Stimulated activated CD4-positive, alpha-beta T cell treated with anti-CD3 and anti-CD28 coated beads, Interleukin-2, amount 100 ng/mL, for 24 hours (primary cell): ENCODE measurements at places on chromosomes 7 and 10.

- no peak for DNase-seq
These were observed 18.7 kb downstream of the MPP7 start for GRCh38 chr10:28284126-28284525.

DNA sequence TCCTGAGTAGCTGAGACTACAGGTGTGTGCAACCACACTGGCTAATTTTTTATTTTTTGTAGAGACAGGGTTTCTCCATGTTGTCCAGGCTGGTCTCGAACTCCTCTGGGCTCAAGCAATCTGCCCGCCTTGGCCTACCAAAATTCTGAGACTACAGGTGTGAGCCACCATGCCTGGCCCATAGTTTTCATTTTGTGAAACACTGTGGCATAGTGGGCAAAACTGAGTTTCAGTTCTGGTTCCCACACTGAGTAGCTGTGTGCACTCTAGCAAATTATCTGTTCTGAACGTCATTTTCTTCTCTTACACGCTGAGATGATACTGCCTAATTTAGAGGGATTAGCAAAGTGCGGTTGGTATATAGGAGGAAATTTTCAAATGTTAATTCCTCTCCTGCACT lies 13.5 kb downstream of the ATP5MK start:
- DNase-seq = no peak

DNA sequence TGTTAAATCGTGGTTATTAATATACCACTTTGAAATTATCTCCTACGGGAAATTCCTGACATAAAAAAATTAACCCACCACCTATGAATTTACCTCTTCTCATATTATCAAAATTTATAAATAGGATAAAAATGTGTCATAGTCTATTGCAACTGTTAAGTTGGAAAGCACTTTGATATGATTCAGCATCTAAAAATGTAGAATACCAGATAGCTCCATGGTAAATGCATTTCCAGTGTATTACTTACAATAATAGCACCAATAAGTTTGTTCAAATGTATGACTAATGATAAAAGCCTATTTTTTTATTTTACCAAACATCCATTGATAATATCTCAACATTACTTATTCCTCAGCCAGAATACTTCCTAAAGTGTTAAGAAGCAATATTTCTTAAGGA lies 13.6 kb upstream of the KCND2 start:
- no peak for DNase-seq

DNA sequence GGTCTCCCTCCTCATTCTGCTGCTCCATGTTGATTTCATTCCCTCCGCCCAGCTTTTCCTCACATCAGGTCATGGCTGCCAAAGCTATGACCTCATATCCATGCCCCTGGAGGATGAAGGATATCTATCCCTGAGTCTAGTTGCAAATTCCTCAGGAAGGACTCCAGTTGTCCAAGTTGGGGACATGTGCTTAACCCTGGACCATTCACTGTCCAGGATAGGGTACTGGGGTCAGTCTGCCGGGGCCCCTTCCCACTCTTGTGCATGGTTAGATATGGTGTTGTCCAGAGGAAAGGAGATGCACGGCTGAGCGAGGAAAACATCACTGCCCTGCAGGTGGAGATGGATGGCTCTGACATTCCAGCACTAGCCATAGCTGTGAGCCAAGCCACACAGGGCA lies 51.9 kb upstream of the COMTD1 start:
- no peak for DNase-seq

DNA sequence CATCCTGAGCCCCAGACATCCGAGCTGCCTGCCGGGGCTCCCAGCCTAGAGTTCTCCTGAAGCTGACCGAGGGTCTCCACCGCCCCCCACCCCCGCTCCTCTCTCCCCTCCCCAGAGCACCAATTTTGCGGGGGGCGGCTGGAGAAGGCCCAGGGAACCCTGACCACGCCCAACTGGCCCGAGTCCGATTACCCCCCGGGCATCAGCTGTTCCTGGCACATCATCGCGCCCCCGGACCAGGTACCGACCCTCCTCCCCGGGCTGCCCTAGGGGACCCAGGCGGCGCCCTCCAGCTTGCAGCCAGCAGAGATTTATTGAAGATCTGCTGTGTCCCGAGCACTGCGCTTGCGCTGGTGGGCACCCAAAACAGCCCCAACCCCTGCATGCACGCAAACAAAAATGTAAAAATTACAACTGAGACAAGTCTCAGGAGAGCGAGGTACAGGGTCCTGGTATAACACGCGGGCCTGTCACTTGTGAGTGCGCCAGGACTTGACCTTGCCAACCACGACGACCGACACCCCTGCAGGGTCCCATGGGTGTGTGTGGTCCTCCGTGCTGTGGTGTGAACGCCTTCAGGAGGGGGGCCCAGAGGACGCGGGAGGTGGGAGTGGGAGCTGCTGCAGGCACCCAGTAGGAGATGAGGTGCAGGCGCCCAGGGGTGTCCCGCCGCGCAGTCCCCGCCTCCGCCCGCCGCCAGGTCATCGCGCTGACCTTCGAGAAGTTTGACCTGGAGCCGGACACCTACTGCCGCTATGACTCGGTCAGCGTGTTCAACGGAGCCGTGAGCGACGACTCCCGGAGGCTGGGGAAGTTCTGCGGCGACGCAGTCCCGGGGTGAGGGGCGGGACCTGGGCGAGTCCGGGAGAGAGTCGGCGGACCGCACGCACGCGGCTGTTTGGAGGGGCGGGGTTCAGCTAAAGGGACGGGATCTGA lies 3.1 kb downstream of the PCOLCE start:
- peak; percentile 68 for DNase-seq

- no peak for DNase-seq
These were observed 177.4 kb downstream of the PCLO start for GRCh38 chr7:82985144-82985802.

DNA sequence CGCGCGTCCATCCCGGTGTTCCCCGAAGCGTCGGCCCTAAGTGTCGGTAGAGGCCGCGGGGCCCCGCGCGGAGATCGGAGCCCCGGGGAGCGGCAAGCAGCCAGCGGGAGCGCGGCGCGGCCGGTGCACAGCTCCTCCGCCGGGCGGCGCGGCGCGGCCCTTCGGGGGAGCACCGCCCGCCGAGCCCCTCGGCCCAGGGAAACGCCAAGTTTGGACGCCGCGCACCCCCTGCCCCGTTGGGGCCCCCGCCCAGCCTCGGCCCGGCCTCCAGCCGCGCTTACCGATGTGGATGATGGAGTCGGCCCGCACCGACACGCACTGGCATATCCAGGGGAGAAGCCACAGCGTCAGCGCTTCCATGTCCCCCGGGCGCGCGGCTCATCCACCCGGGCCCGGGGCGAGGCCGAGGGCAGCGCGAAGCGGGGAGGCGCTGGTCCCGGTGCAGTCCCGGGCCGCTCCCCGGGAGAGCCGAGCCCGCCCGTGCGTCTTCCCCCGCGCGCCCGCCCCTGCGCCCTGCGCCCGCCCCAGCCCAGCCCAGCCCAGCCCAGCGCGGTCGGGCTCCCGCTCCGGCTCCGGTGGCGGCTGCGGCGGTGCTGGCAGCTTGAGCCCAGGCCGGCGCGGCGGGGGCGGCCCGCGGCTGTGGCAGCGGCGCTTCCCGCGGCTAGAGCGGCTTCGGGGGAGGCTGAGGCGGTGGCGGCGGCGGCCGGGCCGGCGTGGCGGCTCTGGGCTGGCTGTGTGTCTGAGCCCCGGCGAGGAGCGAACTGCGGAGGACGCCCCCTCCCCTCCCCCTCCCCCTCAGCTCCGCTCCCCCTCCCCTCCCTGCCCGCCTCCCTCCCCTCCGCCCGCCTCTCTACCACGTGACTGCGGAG lies at the start of gene GRID1:
Gene GRID1 (minus strand): TSS at position 763 of the 869 bp plus-strand sequence.
- peak; percentile 44 for DNase-seq

GRCh38 chr10:49387071-49387470 lies 8.8 kb downstream of the DRGX start:
- DNase-seq = no peak

- DNase-seq = no peak
These were observed 380.7 kb upstream of the SHH start for GRCh38 chr7:156192921-156193320.

DNA sequence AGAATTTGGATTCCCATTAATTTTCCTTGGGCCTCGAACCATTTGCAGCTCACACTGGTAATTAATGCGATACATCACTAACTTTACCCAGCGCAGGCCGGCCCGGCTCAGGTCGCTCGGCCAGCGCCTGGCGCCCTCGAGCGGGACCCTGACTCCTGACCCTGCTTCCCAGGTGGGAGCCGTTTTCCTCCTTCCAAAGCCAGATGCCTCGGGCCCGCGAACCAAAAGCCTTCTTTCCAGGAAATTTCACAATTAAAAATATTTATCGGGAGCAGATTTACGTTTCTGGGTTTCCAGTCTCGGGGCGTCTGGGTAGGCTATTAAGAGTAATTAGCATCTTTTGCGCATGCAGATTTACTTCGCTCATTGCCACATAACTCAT lies 12.2 kb downstream of the LBX1 start:
- DNase-seq = no peak
